ENCODE measurements at places on chromosomes 2 and 18.

- H3K36me3 ChIP-seq: no peaks in the 10 kb centered on the region
- no peak overlapping the region for H3K27ac ChIP-seq
- H3K4me3 ChIP-seq: no peak overlapping the region
- H3K27me3 ChIP-seq: no peaks in the 10 kb centered on the region
- no peaks in the 10 kb centered on the region for H3K4me1 ChIP-seq
- no peak for DNase-seq
Measured at GRCh38 chr2:177923323-177923722, 149.3 kb downstream of the PDE11A start.

GRCh38 chr2:238098901-238099713 lies 1.0 kb upstream of the ESPNL start:
- no peak overlapping the region for H3K27ac ChIP-seq
- peaks cover 21% of the 10 kb centered on the region for H3K4me1 ChIP-seq
- DNase-seq: no peak
- no peaks in the 10 kb centered on the region for H3K27me3 ChIP-seq
- no peak overlapping the region for H3K4me3 ChIP-seq
- H3K36me3 ChIP-seq: peaks cover 11% of the 10 kb centered on the region

DNA sequence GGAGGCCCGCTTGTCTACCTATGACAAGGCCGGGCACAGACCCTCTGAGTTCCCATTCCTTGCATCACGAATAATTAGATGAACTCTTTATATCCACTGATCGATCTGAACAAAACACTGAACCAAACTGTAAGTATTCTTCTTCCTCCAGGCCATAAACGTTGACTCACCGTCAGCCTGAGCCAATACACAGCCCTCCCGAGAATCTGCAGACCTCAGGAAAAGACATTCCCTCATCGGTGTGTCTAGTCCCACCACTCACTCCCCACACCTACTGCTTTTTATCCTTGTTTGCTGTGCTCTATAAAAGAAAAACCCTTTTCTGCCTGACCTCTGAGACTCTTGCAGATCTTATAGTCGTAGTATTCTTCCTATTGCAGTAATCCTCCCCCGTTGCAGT lies 41.0 kb downstream of the TMEM87B start:
- no peak overlapping the region for H3K27ac ChIP-seq
- no peak for DNase-seq
- H3K27me3 ChIP-seq: no peaks in the 10 kb centered on the region
- no peaks in the 10 kb centered on the region for H3K4me1 ChIP-seq

DNA sequence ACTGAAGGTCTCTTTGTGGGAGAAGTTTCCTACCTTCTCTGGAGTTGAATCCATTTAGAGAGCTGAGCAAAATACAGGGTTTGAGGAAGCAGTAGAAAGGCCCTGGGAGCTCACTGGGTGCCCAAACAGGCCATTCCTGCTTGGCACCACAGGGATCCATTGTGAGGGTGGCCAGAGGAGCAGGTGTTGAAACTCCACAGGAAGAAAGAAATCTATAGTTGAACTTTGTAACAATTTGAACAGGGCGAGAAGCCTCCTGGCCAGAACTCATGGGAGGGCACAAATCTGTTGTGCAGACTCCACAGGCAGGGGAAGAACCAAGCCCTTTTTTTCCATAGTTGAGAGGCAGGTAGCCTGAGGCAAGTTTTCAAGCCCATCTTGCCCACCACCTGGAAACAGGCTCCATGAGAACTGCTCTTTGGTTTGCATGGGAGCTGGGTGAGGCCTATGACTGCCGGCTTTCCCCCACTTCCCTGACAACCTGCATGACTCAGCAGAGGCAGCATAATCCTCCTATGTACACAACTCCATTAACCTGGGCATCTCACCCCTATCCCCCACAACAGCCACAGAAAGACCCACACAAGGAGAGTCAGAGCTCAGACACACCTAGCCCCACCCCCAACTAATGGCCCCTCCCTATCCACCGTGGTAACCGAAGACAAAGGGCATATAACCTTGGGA lies 1053.0 kb downstream of the TSN start:
- H3K4me1 ChIP-seq: no peaks in the 10 kb centered on the region
- H3K27me3 ChIP-seq: no peaks in the 10 kb centered on the region
- H3K27ac ChIP-seq: no peak overlapping the region
- H3K4me3 ChIP-seq: no peak overlapping the region
- no peaks in the 10 kb centered on the region for H3K36me3 ChIP-seq

- H3K27ac ChIP-seq: no peak overlapping the region
- H3K4me1 ChIP-seq: no peaks in the 10 kb centered on the region
- no peaks in the 10 kb centered on the region for H3K27me3 ChIP-seq
- H3K36me3 ChIP-seq: no peaks in the 10 kb centered on the region
Measured at GRCh38 chr2:187593098-187593497, 38.9 kb upstream of the TFPI start.

DNA sequence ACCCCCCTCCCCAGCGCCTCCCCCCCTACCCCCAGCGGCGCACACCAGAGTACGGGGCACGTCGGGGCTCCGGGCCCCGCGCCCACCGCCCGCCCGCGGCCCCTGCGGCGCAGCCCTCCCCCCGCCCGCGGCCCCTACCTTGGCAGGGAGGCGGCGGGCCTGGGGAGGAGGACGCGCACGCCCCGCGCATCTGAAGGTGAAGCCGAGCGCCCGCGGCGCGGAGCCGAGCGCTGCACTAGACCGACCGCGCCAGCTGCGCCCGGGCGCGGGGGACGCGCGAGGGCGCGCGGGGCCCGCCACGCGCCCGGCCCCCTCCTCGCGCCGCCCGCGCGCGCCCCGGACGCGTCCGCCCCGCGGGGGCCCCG lies at the start of gene ZNF516:
Gene ZNF516, minus strand, starts transcription at position 237 of the 365 bp plus-strand sequence. CDS start 52,188 bp downstream, outside the sequence.
- peak within 1 kb of the TSS; percentile 69 for H3K4me3 ChIP-seq
- H3K36me3 ChIP-seq: no peaks in the 10 kb centered on the region
- H3K4me1 ChIP-seq: peaks cover 5% of the 10 kb centered on the region

DNA sequence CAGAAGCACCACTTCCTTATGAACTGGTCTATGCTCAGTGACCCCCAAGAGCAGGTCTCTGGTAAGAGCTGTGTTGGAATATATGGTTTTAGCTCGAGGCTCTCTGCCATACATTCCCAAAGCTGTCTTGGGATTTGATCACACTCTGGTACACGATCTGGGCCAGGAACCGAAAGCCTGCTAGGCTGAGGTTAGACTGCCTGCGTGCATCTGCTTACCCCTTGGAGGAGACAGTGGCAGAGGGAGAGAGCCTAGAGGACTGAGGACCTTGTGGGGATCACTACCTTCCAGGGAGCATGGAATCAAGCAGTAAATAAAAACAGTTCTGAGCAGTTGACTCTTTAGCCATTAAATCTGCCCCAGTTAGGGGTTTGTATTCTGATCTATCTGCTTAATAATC lies 63.7 kb downstream of the ZNF532 start:
- no peaks in the 10 kb centered on the region for H3K27me3 ChIP-seq
- peaks cover 21% of the 10 kb centered on the region for H3K4me1 ChIP-seq

GRCh38 chr2:29590211-29590610 lies 331.2 kb downstream of the ALK start:
- no peaks in the 10 kb centered on the region for H3K36me3 ChIP-seq
- H3K4me1 ChIP-seq: no peaks in the 10 kb centered on the region
- DNase-seq: no peak

DNA sequence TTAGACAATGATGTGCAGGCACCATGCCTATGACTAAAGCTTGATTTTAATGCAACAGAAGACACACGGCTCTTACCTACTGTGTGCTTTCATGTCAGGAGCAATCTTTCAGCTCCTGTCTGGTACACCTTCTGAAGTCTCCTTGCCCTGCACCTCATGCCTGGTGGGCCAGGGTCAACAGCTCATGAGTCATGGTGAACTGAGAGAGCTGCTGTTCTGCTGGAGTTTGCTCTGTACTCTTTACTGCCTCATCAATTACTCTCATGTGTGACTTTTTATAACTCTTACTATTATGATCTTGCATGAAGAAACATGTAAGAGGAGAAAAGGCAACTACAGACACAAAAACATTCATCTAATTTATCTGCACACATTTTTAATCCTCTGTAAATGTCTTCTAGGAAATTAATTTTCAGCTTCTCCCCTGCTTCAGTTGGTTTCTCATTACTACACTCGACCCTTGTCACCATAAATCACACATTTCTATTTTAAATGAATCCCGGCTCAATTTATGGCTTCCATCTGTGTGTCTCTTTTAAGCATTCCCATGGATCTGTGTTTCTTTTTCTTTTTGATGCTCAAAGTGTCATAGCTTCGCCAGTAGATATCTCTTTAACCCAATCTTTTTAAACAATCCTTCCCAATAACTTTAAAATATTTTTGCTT lies 9.7 kb downstream of the SERPINB7 start:
- no peaks in the 10 kb centered on the region for H3K4me1 ChIP-seq
- no peaks in the 10 kb centered on the region for H3K27me3 ChIP-seq
- no peak for DNase-seq
- H3K4me3 ChIP-seq: no peak overlapping the region

DNA sequence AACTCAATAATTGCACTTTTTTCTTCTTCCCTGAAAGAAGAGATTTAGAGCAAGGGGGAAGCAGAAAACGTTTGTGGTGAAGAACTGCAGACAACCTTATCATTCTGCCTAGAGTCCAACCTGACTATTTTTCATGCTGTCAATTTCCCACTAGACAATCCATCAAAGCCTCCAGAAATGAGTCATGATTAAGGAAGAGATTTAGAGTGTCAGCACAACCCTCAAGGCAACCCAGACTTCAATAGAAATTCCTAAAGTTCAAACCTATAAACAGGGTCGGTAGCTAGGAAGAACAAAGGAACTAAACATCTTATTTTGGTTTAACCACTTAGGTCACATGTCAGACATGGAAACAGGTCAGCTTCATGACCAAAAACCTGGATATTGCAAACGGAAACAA lies 86.9 kb downstream of the SLC25A12 start:
- no peak overlapping the region for H3K27ac ChIP-seq
- H3K27me3 ChIP-seq: no peaks in the 10 kb centered on the region
- no peak for DNase-seq
- H3K36me3 ChIP-seq: no peaks in the 10 kb centered on the region

DNA sequence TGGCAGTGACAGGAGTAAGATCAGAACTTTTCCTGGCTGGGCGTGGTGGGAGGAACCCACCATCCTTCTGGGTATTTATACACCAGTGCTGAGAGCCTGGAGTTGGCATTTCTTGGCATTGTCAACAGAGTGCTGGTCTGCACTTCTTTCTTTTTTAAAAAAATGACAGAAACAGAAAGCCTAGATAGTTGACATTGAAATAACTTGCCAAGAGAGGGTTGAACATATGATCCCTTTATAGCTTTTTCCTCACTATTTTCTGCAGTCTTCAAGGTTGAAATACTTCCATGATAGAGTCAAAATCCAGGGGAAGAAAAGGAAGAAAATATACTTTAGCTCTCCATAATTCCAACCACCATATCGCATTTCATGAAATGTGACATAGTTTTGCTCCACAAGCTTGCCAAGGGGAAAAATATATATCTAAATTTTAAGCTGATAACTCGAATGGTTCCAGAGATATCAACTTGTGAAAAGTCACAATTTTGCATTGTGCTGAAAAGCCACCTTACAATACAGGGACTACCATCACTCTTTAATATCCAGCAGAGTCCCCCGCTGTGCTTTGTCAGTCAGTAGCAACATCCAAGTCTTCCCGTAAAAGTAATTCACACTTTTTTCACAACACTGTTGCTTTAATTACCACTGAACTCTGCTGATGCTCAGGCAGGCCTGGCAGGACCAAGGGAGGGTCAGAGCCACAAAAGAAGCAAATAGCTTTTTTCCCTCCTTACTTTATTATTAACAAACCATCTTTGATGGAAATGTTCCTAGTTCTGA lies 764.9 kb upstream of the FANCL start:
- DNase-seq: no peak
- H3K36me3 ChIP-seq: no peaks in the 10 kb centered on the region
- no peak overlapping the region for H3K27ac ChIP-seq
- H3K4me1 ChIP-seq: peaks cover 9% of the 10 kb centered on the region

DNA sequence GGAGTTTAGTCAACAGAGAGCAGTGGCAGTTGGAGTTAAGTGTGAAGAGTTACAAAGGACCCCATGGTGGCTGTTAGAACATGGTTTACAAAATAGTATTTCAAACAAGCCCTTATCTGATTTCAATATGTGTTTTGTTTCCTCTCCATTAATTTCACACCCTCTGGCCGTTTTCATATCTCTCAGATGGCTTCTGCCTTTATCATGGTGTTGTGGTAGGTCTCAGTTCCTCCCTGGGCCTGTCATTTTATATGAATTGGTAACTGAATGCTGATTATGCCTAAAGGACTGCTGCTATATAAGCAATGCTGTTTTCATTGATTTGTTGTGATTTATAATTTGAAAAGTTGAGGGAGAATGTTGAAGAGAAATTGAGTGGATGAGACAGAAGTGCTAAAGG lies 686.7 kb downstream of the NYAP2 start:
- no peaks in the 10 kb centered on the region for H3K36me3 ChIP-seq
- H3K27ac ChIP-seq: no peak overlapping the region
- no peaks in the 10 kb centered on the region for H3K27me3 ChIP-seq
- no peaks in the 10 kb centered on the region for H3K4me1 ChIP-seq
- DNase-seq: no peak
- no peak overlapping the region for H3K4me3 ChIP-seq

DNA sequence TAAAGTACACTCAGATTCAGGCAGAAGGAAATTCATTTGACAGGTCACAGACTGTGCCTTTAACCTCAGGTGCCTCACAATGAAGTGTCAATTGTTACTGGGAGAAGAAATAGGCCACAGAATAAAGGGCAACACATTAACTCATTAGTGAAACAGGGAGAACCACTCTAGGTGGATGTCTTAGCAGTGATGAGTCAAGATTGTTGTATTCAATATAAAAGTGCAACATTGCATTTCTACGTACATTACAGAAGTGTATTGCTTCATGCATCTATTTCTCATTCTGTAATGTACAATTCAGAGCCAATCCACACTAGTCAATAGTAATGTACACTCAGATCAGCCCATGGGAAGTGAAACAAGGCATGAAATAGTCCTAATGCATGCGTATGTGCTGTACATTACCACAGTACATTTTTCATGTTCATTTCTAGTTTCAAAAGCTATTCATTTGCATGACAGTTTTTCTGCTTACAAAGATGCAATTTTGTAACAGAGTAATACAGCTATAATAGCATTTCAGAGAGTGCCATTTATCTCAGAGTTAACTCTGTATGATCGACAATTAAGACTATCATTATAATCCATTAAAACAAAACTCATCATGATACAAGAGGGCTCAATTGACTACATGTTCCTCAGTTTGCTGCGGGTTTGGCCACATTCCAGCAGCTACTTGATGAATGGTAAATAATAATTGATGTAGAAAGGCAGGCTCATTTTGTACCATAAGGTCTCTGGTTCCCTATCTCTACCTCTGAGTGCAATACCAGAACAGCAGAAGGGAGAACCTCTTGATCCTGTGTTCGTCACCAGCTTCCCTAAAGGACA lies 12.2 kb upstream of the ARL5A start:
- H3K4me3 ChIP-seq: no peak overlapping the region
- H3K36me3 ChIP-seq: no peaks in the 10 kb centered on the region
- H3K4me1 ChIP-seq: no peaks in the 10 kb centered on the region
- no peak for DNase-seq
- no peak overlapping the region for H3K27ac ChIP-seq
- H3K27me3 ChIP-seq: no peaks in the 10 kb centered on the region

All from H1 (cell line).